ENCODE measurements at places on chromosomes 5 and 9.

- no peak for DNase-seq
These were observed 20.1 kb upstream of the NSMF start for GRCh38 chr9:137478962-137479861.

GRCh38 chr5:171667341-171668096 lies 118.1 kb upstream of the SMIM23 start:
- DNase-seq, result no peak

- DNase-seq, result no peak
These were observed 41.5 kb downstream of the FOXI1 start for GRCh38 chr5:170147051-170147752.

GRCh38 chr9:110443866-110444220 lies 106.2 kb upstream of the TXNDC8 start:
- no peak for DNase-seq

- DNase-seq, result no peak
These were observed 401.6 kb upstream of the ZNF608 start for GRCh38 chr5:125148076-125148475.

- no peak for DNase-seq
These were observed 73.2 kb downstream of the UBAP1 start for GRCh38 chr9:34252016-34252415.

DNA sequence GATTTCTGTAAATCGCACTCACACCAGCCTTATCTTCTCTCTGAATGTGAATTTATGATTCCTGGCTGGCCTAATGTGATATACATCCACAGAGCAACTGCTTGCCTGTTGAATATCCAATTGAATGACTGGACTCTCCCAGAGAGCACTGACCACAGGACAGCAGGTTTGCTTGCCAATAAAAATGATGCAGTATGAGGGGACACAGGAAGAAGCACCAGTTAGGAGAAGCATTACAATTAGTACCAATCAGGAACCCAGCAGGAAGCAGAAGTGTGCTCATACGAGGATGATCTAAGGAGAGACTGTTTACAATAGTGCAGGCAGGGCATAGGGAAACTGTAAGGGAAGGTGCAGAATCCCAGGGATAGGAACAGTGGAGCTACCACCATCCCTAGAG lies 127.2 kb upstream of the ZNF366 start:
- no peak for DNase-seq

DNA sequence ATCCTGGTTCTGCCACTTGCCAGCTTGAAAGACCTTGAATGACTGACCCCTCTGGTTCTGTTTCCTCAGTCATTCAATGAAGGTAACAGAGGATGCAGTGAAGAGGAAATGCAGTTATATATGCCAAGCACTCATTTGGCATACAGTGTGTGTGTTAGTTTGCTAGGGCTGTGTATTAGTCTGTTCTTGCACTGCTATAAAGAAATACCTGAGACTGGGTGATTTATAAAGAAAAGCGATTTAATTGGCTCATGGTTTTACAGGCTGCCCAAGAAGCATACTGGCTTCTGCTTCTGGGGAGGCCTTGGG lies 8.6 kb upstream of the WHRN start:
- DNase-seq, result no peak

GRCh38 chr9:32136700-32137339 lies 247.6 kb upstream of the ACO1 start:
- DNase-seq, result no peak

DNA sequence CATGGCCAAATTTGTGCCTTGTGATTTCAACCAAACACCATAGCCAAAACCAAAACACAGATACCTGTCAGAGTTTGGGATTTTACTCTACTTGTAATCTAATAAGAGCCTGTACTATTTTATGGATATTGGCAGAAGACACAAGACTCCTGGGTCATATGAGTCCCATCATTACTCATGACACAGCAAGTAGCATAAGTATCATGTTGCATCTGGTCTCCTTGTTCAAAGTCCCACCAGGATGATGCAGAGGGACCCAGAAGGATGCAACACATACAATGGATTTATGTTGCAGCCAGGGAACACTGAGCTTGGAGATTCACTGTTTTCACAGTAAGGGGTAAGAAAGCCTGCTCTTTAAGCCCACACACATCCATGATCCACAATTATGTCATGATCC lies 13.2 kb upstream of the ACO1 start:
- no peak for DNase-seq

DNA sequence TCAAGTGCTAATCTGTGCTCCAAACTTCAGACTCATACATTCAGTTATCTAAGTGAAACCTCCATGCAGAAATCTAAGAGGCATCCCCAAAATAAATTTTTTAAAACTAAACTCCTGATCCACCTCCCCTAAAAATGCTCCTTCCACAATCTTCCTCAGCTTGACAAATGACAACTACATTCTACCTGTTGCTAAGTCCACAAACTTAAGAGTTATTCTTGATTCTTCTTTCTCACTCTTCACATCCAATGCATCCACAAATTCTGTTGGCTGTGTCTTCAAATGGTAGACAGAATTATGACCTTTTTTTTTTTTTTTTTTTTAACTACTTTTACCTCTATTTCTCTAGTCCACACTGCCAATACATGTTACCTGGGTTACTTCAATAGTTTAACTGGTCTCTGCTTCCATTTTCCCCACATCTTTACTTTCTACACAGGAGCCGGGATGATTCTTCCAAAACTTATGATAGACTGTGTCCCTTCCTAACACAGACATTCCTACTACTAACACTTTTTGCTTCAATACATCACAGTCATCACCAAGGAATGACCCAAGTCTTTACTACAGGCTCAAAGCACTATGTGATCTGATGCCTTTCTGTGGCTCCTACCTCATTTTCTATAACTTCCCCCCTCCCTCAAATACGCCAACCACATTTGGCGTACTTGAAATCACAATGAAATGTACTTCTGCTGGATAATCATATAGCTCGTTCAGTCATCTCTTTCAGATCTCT lies 143.6 kb downstream of the PDE4D start:
- no peak for DNase-seq

- DNase-seq, result peak; percentile 57
These were observed 22.0 kb downstream of the ENHO start for GRCh38 chr9:34500623-34501267.

GRCh38 chr9:91948101-91948596 lies 1.9 kb downstream of the ROR2 start:
- no peak for DNase-seq

GRCh38 chr5:12902611-12903010 lies 998.4 kb upstream of the CTNND2 start:
- no peak for DNase-seq

DNA sequence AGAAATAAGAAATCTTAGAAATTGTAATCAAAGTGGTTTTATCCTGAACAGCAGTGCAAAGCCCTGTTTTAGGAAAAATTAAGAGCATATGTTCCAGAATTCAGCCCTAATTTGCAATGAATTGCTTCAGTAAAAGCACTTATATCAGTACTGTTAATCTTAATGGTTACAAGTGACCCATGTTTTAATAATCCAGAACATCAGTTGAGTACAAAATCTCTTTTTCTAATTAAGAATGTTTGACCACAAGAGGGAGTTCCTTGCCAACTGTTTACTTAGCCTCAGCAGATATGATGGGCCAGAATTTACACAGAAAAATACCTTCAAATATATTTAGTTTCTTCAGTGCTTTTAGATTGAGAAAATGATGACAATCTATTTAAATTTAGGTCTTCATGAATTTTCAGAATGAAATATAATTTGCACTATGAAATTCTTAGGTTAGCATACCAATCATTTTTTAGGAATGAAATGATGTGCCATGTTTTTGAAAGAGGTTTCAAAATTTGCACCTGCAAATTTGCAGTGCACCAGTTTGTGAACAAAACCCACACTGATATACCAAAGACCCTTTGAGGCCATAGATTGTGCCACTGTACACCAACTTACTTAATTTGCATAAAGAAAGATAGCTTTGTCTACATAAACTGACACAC lies 926.3 kb upstream of the ARRDC3 start:
- DNase-seq, result no peak

DNA sequence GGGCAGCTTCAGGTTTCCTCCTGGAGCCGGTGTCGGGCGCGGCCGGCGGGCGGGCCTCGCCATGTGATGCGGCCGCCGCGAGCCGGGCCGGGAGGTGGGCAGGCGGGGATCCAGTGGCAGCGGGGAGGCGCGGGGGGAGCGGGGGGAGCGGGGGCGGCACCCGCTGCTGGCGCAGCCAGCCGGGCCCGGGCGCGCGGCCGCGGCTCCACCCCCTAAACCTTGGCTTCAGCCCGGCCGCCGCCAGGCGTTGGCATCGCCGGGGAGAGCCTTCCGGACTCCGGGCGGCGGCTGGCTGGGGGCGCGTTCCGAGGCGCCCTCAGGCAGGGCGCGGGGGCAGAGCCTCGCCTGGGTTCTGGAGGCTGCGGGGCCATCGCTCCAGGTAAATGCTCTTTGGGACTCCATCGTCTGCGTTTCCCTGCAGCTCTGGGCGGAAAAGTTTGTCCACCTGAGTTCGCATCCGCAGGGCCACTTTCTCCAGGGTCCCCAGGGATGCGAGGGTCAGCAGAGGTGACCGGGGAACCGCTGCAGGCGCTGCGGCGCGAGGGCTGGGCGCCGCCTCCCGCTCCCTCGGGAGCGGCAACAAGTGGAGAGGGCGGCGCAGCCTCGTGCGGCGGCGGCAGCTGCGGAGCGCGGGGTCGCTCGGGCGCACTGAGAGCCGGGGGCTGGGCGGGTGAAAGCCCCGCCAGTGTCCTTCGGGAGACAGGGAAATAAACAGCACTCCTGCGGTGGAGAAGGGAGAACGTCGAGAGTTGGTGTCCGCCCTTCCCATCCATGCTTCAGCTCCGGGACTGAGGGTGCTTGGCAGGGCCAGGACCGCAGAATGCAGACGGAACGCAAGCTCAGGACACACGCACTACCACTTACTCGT lies at the start of gene ARHGEF28:
Gene ARHGEF28, plus strand, starts transcription at position 253 of the 868 bp plus-strand sequence. CDS start 58,656 bp downstream, outside the sequence.
- no peak for DNase-seq

DNA sequence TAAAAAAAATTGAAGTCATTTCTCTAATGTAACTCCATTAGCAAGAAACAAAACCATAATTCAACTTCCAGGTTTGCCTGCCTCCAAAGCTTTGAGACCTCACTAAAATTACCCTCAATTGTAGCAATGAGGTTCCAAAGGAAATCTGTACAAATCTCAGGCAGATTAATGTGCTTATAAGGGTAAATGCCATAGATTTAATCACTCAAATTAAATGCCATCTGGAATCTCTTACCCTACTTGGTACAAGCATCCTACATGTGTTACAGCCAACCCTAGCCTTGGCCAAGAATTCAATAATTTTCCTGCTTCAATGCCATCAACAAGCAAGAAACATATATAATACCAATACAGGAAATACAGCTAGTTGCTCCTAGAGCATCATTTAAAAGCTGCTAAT lies 452.8 kb downstream of the RAB3C start:
- DNase-seq, result no peak

GRCh38 chr5:32779754-32780415 lies 68.8 kb downstream of the NPR3 start:
- no peak for DNase-seq

- no peak for DNase-seq
These were observed 672.5 kb downstream of the PRELID2 start for GRCh38 chr5:145162626-145163025.

- no peak for DNase-seq
These were observed 217.6 kb downstream of the NDUFS4 start for GRCh38 chr5:53777864-53778618.

- DNase-seq, result no peak
These were observed 69.6 kb upstream of the FSTL4 start for GRCh38 chr5:133681896-133682295.

GRCh38 chr5:105430516-105430915 lies 1867.9 kb upstream of the NUDT12 start:
- no peak for DNase-seq

- DNase-seq, result no peak
These were observed 294.7 kb downstream of the ZSWIM6 start for GRCh38 chr5:61626639-61627282.

DNA sequence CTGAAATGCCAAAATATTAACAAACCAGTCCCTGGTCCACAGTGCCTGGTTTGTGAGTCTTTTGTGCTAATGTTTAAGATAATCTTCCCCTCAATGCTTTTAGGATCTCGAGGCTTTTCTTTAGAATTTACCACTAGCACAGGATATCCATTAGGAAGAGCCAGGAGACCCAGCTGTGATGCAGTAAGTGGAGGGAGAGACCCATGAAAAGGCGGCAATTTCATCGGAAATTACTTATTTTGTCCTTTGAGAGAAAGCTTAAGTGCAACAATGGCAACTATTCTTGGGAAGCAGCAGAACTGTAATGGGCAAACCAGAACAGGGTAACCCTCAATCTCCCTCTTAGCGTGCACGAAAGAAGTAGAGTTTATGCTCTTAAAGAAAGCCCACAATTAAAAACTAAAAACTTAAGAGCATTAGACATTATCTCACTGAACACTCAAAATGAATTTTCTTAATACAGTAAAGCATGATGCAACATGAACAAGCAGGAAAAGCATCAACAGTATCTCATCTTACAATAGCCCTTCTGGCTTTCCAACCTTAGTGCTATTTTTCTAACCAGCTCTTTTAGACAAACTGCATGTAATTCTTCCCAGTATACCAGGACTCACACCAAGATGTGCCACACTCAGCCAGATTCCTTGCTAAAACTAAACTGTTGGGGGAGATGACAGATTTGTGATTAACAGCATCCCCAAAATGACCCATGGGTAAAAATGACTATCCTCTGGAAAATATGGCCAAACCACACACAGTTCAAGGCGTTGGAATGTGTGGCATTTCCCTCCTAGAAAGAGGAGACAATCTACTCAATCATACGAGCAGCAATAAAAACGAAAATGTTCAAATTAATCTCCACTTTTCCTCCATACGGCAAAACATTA lies 36.4 kb downstream of the PWWP2A start:
- no peak for DNase-seq

- no peak for DNase-seq
These were observed 397.1 kb downstream of the DMAC1 start for GRCh38 chr9:7402334-7403027.

GRCh38 chr5:132303589-132303988 lies 9.4 kb downstream of the SLC22A4 start:
- no peak for DNase-seq

- no peak for DNase-seq
These were observed 76.2 kb upstream of the COL5A1 start for GRCh38 chr9:134565316-134565915.

DNA sequence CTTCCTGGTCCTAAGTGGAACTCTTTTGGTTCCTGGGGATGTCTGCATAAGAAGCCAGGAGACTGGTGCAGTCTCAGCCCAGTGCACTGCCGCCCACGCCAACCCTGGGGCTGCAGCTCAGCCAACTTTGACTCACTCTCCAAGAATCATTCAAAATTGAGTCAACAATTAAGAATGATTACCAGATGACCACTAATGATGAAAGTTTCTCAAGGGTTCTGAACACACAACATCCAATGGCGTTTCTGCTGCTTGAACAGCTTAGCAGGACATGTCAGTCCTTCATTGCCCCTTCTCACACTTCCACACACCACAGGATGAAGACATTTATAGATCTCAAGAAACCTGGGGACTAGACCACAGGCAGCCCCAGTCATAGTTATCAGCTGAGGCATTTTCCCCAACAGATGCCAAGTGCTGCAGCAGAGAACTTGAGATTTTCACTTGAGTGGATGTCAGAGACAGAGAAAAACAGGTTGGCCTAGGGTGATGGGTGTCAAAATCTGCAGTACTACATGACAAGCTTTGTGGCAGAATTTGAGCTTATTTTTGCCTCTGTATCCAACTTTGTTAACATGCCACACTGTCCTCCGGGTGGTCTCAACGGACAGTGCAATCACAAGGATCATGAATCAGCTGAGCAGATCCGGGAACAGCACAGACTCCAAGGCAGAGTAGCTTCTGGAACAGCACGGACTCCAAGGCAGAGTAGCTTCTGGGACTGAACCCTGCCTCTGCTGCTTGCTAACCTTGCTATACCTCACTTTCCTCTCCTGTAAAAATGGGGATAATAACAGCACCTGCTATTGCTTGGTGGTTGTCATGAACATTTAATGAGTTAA lies 356.1 kb downstream of the SPOCK1 start:
- no peak for DNase-seq
